ENCODE measurements at places on chromosomes 6 and 20. TPM values are rescaled to one million over a fixed set of nuclear protein-coding genes. Genes with fewer than 3 reads are reported as not detected.

NOX3 gene
- total RNA-seq = not detected

EFCAB8 gene
- total RNA-seq = under 0.01 TPM

PKIB gene
- total RNA-seq = 0.33 TPM

GJA1 gene
- 435 TPM for total RNA-seq

CDH26 gene
- total RNA-seq = not detected

TAGAP gene
- total RNA-seq = not detected

PLN gene
- not detected for total RNA-seq

ZSCAN23 gene
- total RNA-seq = 1.8 TPM

NINL gene
- total RNA-seq = 15.7 TPM

KIAA1755 gene
- 0.19 TPM for total RNA-seq

IP6K3 gene
- not detected for total RNA-seq

CLPSL2 gene
- not detected for total RNA-seq

FHL5 gene
- not detected for total RNA-seq

SLCO4A1 gene
- total RNA-seq = 3.1 TPM

ULBP3 gene
- total RNA-seq = 20.1 TPM

MLIP gene
- total RNA-seq = 18.7 TPM

CCN6 gene
- not detected for total RNA-seq

OR2J3 gene
- under 0.01 TPM for total RNA-seq

ELOVL2 gene
- not detected for total RNA-seq

CDKN1A gene
- 196 TPM for total RNA-seq

CITED2 gene
- 107 TPM for total RNA-seq

GPR6 gene
- not detected for total RNA-seq

CBLN4 gene
- not detected for total RNA-seq
